ENCODE measurements at places on chromosomes 5 and 9.

DNA sequence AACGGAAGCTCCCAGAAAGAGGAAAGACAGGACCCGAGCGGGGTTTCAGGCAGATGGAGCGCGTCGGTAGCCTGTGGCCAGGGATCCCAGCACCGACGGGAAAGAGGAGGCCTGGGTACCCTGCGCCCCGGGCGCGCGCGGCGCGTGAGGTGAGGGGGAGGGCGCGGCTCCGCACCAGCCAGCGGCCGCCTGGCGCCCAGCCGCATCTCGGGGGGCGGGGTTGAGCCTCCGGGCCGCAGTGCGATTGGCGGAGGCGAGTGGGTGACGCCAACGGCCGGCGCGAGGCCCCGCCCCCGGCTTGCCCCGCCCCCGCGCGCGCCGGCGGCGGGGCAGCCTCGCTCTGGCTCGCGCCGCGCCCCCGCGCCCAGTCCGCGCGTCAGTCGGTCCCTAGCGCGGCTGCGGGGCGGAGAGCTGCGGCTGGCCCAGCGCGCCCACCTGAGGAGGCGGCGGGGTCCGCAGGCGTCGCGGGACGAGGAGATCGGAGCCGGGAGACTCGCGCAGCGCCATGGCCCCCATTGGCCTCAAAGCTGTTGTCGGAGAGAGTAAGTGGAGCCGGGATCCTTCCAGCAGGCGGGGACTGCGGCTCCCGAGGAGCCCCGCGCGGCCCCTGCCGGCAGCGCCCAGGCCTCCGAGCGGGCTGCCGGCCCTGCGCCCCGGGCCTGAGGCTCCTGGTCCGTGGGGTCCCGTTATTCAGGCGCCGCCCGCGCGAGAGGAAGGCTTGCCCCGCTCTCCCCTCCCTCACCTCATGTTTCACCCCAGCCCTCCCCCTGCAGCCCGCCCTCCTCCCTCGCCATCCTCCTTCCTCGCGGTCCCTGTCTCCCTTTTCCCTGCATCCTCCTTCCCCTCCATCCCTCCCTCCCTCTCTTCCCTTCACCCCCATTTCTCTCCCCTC is at the start of gene STXBP1:
TSS of gene STXBP1 (plus strand) at position 379 of the 892 bp plus-strand sequence. CDS start at position 506, 127 bp downstream.
- peak; percentile 88 for DNase-seq

- no peak for DNase-seq
Observed at GRCh38 chr9:1202512-1203280, 152.5 kb downstream of the DMRT2 start.

GRCh38 chr5:93279296-93279963 is 301.6 kb downstream of the NR2F1-AS1 start:
- no peak for DNase-seq

- no peak for DNase-seq
Observed at GRCh38 chr5:160260881-160261815, 31.8 kb downstream of the FABP6 start.

DNA sequence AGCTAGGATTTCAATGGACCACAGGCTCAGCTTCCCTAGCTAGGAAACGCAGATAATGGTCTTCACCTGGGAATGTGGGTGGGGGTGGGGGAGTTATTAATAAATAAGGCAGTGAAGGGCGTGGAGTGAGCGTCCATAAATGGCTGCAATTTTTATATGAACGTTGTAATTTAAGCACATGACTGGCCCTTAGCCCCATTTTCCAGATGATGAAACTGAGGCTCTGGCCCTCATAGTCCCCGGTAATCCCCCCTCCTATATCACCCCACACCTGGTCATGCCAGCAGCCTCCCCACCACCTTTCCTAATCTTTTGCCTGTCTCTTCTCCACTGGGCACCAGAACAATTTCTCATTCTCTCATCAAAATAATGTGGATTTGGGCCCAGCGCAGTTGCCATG is 61.9 kb upstream of the LMX1B start:
- DNase-seq = no peak
